ENCODE measurements at places on chromosomes 13 and 19.

DNA sequence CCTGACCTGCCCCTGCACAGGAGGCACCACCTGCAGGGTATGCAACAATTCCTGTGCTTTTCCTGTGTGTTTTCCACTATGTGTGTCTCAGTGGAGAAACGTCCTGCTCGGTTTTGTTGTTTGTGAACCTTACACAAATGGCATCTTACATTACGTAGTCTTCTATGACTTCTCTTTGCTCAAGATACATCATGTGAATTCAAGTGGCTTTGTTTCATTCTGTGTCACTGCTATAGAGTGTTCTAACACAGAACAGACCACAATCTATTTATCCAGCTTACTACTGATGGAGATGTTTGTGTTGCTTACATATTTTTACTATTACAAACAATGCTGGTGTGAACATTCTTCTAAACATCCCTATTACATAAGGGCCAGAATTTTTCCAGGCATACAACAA is 97.7 kb downstream of the ANKRD10 start:
- no peak for DNase-seq

DNA sequence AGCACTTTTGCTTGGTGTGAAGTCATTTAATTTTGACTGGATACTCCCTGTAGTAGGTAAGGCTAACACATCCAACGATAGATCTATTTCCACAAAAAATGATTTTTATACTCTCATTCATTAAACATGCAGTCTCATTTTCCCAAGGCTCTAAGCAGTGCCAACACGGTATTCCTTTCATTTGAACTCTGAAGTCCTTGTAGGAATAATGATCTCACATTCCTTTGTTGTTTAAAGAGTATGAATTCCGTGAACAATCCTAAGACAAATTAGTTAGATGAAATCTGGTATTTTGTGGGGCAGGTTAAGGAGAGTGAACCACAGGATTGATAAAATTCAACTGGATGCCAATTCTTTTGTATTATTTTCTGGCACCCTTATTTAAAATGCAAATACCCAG is 66.6 kb downstream of the LACC1 start:
- no peak for DNase-seq

- no peak for DNase-seq
Measured at GRCh38 chr19:46220038-46220615, 9.4 kb upstream of the IGFL1 start.

GRCh38 chr19:2561221-2561620 is 85.3 kb downstream of the GADD45B start:
- no peak for DNase-seq

DNA sequence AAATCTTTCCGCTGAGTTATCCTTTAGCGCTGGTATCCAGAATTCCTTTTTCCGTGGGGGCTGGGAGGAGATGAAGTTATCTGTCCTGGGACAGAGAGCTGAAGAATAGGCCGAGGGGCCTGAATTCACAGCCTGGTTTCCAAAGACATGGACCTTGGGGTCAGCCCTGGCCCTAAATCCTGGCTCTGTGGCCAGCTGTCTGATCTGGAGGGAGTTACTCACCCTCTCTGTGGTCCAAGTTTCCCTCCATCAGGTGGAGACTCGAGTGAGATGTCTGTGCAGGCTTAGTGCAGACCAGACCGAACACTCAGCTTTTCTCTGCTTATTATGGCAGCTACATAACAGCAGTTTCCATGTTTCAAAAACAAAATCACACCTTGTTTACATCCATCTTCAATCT is 59.6 kb downstream of the CDADC1 start:
- no peak for DNase-seq

All from stimulated activated CD4-positive, alpha-beta T cell treated with anti-CD3 and anti-CD28 coated beads, Interleukin-4, amount 100 ng/mL, for 4 hours (primary cell).